ENCODE measurements at places on chromosomes 12 and 14.

DNA sequence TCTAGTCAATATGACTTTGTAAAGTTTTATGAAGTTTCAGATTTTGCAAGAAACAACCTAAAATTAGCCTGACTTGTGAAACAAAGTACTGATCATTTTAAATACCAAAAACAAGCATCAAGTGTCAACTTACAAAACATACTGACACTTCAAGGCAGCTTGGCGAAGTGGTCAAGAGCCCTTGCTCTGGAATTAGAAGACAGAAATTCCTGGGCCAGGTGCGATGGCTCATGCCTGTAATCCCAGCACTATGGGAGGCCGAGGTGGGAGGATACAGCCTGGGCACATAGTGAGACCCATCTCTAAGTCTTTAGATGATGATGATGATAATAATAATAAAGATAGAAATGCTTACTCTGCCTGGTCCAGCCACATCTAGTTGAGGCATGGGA is 45.4 kb upstream of the NR2C1 start:
- DNase-seq, result no peak

GRCh38 chr12:92732216-92732615 is 29.4 kb downstream of the PLEKHG7 start:
- DNase-seq, result no peak

DNA sequence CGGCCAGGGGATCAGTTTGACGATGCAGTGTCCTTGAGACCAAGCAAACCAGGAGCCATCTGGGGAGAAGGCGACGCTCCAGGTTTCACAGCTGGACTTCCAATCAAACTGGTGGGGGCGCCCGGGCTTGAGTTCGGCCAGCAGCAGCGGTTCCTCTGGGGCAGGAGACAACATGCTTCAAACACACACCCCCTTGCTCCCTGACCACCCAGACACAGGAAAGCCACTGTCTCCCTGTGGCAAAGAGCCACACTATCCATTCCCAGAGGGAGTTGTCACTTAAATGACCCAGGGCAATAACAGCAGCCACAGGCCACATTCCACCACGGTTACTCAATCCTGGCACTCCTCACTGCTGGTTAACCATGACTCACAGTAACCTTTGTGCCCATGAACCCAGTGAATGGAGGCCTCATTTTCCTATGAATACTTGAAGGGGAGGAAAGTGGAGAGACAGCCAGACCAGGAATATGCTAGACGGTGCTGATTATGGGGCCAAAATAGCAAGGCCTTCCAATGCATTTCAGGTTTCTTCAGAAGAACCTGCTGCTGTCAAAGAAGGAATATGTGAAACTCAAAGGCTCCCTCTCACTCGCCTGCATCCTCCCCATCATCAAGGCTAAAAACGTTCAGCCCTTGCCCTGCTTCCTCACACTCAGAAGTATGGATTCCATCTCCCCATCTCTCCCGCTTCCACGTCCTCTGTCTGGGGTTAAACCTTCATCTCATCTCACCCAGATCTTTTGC is 8.5 kb downstream of the WSB2 start:
- DNase-seq, result peak; percentile 94

- DNase-seq, result no peak
Observed at GRCh38 chr14:39704594-39704993, 272.4 kb upstream of the FBXO33 start.

DNA sequence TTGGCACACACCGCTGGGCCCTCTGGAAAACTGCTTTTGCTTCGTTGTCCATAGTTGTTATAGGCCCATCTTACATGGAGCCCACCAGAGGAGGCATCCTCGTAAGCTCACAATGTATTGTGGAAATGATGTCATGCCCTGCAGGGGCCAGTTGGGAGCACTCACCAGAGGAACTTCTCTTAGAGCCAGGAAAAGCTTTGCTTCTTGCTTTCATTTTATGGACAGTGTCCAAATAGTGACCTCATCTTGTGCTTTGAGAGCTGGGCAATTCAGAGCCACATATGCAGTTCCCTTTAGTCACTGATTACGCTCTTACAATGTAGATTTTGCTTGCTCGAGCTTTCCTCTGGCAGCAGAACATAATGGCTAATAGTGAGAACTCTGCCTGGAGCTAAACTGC is 275.6 kb downstream of the AACS start:
- no peak for DNase-seq

GRCh38 chr12:122244565-122245371 is 18.9 kb upstream of the DIABLO start:
- no peak for DNase-seq

DNA sequence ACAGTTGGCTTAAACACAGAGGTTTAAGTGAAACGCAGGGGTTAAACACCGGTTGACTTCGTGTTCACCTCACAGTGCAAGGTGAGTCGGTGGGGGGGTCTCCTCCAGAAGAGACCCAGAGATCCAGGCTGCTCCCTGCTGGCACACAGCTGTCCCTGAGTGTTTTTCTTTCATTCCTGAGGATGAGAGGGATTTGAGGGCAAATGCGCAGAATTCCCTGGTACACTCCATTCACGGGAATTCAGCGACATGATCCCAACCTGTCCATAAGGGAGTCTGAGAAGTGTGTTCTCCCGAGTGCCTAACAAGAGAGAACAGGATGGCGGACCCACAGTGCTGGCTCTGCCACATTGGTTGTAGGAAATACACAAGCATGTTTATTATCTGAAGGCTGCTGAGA is 107.2 kb upstream of the ESRRB start:
- no peak for DNase-seq

- DNase-seq, result no peak
Observed at GRCh38 chr12:116806845-116807440, 68.8 kb downstream of the RNFT2 start.
